ENCODE measurements at places on chromosomes 7 and 10. TPM values are rescaled to one million over a fixed set of nuclear protein-coding genes. Genes with fewer than 3 reads are reported as not detected.

DNA sequence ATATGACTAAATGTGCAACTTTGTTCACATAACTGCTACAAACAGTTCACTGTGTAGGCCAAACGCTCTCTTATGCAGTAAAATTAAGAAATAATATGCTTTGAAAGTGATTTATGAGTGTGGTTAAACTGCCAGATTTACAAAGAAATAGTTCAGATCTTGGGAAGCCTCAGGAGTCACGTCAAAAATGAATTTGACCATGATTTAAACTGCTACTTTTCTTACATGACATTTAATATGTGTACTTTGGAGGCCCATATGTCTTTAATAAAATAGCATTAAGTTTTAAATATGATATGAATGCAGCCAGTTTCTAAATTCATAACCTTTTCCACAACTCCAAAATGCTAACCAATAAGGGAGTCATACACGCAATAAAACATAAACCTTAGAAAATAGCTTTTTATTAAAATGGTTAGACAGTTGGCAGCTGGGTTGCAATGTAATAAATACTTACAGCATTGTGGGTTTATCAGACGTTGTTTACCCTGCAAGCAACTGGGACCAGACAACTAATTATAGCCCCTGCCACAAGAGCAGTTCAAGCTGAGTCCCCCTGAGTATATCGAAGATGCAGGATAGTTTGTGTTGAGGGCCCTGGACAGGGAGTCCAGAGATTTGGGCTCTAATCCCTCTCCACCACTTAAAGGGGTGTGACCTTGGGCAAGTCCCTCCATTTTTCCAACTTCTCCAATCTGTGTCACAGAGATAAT lies 640.4 kb downstream of the LRMDA start:
- no peak for DNase-seq

- DNase-seq, result no peak
Measured at GRCh38 chr7:94264756-94265155, 129.9 kb upstream of the COL1A2 start.

- DNase-seq, result no peak
Measured at GRCh38 chr10:131429942-131430341, 118.4 kb upstream of the TCERG1L start.

CALCR gene
- not detected for total RNA-seq

DNA sequence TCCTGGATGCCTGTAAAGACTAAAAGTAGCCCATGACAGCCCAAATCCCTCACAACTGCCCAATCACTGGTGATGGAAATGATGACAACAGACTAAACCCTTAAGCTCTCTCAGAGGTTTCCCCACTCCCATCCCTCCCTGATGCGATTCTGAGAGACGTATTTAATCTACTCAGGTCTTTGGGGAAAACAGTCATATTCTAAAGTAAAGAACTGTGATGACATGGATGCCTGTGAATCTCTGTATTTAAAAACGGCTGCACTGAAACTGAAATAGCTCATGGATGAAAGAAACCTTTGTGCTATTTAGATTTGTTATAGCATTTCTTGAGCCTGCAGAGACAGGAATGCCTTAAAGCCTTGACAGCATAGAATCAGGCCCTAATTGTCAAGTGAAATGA lies 28.5 kb downstream of the VPS41 start:
- no peak for DNase-seq

GPR26 gene
- total RNA-seq, result not detected

- DNase-seq, result no peak
Measured at GRCh38 chr10:105063796-105064195, 422.7 kb downstream of the SORCS3 start.

- DNase-seq, result no peak
Measured at GRCh38 chr10:63265222-63265617, 132.1 kb downstream of the NRBF2 start.

GRCh38 chr10:15341502-15342128 lies 29.5 kb downstream of the FAM171A1 start:
- DNase-seq, result no peak

- DNase-seq, result no peak
Measured at GRCh38 chr7:139543801-139544603, 20.5 kb downstream of the CLEC2L start.

- DNase-seq, result no peak
Measured at GRCh38 chr10:119233821-119234220, 26.4 kb downstream of the GRK5 start.

DNA sequence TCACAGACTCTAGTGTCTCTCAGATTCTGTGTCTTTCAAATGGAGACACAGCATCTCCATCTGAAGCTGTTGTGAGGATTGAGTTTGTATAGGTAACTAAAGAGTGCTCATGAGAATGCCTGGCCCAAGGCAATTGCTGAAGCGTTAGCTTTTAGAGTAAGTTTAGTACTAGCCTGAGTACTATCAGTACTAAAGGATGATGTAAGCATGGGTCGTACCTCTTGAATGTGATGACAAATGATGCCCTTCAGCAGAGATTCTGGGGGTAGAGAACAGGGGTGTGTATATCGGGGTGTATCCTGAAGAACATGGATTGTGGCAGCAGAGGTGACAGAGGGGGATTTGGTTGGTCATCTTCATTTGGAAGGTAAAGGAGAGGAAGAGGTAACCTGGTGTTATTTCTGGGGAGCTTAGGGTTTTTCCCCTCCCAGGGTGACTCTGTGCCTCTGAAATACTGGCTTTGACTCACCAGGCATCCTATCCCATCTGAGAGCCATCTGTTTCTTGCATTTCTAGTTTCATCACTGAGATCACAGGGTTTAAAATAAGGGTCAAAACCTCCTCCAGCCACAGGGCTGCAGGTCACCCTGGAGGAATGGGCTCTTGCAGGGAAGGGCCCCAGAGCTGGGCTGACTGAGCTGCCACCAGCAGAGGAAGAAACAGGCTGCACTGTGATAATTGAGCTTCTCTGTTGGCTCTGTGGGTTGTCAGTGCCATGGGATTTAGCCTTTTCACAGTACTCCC lies 756.0 kb downstream of the KCNMA1 start:
- no peak for DNase-seq

- DNase-seq, result no peak
Measured at GRCh38 chr7:55177589-55178261, 158.9 kb downstream of the EGFR start.

DNA sequence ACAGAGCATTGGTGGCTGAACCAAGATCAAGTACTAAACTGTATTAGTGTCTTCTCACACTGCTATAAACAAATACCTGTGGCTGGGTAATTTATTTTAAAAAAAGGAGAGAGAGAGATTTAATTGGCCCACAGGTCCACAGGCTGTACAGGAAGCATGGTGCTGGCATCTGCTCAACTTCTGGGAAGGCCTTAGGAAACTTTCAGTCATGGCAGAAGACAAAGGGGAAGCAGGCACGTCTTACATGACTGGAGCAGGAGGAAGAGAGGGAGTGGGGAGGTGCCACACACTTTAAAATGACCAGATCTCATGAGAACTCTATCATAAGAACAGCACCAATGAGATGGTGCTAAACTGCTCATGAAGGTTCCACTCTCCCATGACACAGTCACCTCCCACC lies 95.2 kb upstream of the JCAD start:
- DNase-seq, result no peak

CH25H gene
- 8.4 TPM for total RNA-seq

EIF5AL1 gene
- total RNA-seq, result 0.20 TPM

- no peak for DNase-seq
Measured at GRCh38 chr7:93133005-93133404, 15.2 kb downstream of the SAMD9L start.

- DNase-seq, result no peak
Measured at GRCh38 chr7:3961857-3962503, 660.9 kb downstream of the SDK1 start.

WNT8B gene
- 0.17 TPM for total RNA-seq

DNA sequence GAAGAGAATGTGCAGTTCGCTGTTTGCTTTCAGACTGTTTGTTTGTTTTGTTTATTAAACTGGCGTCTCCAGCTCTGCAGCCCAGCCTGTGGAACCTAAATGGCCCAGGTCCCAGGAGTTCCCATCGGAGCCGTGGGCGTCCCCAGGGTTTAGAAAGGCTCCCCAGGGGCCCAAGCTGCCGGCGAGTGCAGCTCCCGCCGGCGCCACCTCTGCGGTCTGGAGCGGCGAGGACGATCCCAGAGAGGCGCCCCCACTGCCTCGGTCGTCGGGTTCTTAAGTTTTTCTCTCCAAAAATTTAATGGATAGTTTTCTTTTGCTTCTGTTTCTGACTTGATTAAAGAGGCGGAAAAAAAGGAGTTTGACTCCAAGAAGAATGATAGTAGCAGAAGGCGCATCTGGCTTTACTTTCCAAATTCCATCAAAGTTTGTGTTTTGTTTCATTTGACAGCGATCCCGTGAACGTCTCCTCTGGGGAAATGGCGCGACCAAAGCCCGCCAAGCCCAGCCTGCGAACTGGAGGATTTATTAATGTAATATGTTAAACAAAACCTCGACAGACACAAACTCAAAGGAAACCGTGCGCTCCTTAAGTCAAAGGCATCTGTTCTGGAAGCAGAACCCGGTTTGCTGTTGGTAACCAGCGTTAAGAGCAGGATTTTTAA lies 718 bp upstream of the FZD1 start:
- peak; percentile 83 for DNase-seq

GRCh38 chr10:32771217-32771616 lies 186.8 kb downstream of the ITGB1 start:
- DNase-seq, result no peak

- no peak for DNase-seq
Measured at GRCh38 chr7:155422599-155423336, 35.2 kb upstream of the EN2 start.

DNA sequence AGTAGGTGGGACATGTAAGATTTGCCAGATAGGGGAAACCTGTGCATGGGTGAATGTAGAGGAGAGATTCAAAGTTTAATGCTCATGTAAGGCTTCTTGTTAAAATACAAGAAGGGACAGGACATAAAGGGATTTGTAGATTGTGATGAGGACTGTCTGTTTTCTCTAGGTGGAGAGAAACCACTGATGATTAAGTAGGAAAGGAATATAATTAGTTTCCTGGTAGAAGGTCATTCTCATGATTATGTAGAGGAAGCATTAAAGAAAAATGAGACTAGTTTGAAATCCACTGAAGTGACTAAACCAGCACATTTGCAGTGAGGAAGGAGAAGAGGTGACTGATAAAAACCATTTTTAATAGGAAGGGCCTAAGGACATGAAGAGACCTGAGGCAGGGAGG lies 19.6 kb upstream of the MACC1 start:
- no peak for DNase-seq
